ENCODE measurements at places on chromosomes 7 and 10. TPM values are rescaled to one million over a fixed set of nuclear protein-coding genes. Genes with fewer than 3 reads are reported as not detected.

GRCh38 chr10:48507933-48508790 is 96.7 kb downstream of the ARHGAP22 start:
- DNase-seq, result no peak

DNA sequence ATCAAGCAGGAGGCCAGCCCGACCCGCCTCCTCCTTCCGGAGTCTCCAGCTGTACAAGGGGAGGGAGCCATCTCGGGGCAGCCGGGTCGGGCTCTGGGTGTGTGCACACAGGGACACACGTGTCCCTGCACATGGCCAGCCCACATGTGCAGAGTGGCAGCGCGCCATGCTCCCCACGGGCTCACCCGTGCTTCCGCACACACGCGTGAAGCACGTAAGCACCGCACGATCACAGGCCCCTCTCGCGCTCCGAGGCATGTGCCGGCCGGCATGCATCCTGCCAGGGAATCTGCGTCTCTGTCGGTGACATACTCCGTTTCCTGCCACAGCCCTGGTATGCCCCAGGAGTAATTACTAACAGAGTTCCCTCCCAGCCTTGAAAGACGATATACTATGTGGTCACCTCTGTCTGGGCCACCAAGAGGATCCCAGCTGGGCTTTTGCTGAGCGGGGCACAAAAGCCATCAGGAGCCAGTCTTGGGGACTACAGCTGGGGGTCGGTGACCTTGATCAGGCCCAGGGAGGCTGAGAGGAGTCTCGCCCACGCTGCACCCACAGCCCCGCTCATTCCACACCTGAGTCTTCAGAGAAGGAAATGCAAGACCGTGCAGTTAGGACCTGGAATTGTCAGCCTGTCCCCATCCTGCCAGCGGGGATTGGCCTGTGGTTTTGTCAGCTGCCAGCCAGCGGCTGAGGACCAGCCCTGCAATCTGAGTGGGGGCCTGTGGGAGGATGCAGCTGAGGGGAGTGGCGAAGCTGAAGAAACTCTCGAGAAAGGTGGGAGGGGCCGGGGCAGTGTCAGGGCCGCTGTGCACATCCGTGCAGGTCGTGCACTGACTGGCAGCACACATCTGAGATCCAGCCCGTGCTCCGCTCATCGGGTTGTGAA is 11.0 kb upstream of the LFNG start:
- no peak for DNase-seq

GRCh38 chr10:33623669-33624068 is 289.2 kb upstream of the NRP1 start:
- no peak for DNase-seq

SPDYE2B gene
- total RNA-seq, result not detected

- DNase-seq, result no peak
These were observed 161.9 kb downstream of the KIAA1217 start for GRCh38 chr10:24370877-24371276.

- no peak for DNase-seq
These were observed 13.3 kb upstream of the DAGLB start for GRCh38 chr7:6460990-6461584.

- no peak for DNase-seq
These were observed 47.0 kb downstream of the THSD7A start for GRCh38 chr7:11784769-11785536.

TSPAN33 gene
- total RNA-seq, result 4.1 TPM

GRCh38 chr10:63436225-63436624 is 29.6 kb downstream of the JMJD1C start:
- DNase-seq, result no peak

GRCh38 chr10:73262105-73262730 is 9.8 kb upstream of the MRPS16 start:
- DNase-seq, result no peak

GRCh38 chr7:154652564-154652963 is 350.4 kb downstream of the PAXIP1 start:
- DNase-seq, result no peak

TRIL gene
- total RNA-seq, result 17.5 TPM

DNA sequence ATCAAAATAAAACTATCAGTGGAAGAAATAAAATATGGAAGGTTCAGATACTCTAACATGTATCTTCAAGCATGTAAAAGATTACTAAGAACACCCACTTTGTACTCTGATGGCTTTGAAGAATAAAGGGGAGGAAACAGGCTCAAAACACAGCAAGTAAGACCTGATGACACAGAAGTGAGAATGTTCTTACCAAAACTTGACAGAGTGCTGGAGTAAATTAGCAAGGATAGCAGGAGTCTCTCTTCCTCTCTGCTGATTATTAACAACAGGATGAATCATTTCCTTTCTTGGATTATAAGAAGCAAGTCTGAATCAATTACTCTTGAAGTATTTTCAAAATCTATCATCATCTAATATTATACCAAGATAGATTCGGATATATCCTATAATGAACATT is 47.5 kb downstream of the GLI3 start:
- DNase-seq, result no peak

SLC26A5 gene
- total RNA-seq, result not detected

DNA sequence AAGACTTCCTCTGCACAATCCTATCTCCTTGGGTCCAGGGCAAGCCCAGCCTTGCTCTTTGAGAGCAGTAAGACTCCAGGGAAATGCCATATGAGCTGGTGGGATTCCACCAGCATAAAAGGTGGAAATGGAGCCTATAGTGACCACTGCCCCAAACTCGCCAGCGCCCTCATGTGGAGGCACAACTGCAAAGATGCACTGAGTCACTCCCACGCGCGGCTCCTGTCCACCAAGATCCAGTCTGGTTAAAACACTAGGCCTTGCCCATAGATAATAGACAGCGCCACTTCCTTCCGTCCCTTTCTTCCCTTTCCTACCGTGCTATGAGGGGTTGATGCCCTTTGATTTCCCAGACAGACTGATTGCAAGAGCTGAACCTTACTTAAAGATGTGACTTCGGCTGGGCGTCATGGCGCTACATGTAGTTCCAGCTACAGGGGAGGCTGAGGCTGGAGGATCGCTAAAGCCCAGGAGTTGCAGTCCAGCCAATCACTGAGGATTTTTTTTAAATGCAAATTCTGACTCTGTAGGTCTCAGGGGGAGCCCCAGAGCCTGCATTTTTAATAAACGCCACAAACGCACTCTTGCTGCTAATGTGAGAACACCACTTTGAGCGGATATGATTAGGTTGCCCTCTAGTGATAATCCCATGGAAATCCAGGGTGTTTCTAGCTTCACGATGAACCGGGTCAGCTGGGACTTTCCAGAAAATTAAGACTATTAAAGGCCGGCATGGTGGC is 136.5 kb downstream of the EPC1 start:
- no peak for DNase-seq

- peak; percentile 74 for DNase-seq
These were observed 94.0 kb upstream of the ZMIZ1 start for GRCh38 chr10:78974617-78975317.

DNA sequence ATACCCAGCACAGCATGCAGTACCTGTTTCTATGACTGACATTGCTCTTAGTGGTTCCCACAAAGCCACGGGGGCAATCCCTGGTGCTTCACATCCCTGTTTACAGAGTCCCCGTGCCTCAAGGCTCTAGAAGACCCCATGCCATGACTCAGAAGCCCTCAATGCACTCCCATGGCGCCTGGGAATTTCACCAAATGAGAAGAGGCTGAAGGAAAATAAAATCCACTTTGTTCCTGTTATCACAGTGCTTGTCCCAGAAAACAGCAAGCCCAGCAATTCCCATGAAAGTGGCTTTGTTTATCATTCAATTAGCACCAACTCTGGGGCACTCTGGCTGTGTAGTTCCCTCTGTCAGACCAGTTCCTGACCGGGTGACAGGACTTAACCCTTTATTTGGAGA is 268.3 kb downstream of the TNS3 start:
- no peak for DNase-seq

DNA sequence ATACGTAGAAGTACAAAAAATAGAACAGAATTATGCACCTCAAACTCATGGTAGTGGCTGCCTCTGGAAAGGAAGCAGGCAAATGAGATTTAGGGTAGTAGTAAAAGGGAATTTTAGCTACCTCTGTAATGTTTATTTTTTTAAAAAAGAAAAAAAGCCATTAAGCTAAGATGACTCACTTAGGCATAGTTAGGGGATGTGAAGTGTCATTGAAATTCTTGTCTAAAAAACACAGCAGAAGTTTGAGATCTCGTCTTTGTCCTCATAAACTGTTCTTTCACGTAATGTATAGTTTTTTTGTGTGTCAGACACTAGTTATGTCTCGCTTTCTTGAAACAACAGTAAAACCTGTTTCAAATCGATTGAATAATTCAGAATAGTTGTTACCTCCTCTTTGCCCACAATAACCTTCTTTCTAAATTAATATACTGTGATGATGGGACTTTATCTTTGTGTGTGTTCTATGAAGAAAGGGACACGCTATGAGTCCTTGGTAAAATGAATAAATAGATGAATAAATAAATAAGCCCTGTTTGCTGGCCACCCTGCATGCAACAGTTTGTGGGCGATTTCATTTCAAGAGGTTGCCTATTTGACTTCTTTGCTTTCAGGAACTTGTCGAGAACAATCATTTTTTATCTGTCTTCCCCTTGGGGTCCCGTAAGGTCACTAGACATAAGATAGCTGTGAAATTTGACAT is 14.5 kb upstream of the FBXW4 start:
- DNase-seq, result no peak

OPALIN gene
- not detected for total RNA-seq

TEX36 gene
- 0.41 TPM for total RNA-seq

GJD4 gene
- total RNA-seq, result not detected

DNA sequence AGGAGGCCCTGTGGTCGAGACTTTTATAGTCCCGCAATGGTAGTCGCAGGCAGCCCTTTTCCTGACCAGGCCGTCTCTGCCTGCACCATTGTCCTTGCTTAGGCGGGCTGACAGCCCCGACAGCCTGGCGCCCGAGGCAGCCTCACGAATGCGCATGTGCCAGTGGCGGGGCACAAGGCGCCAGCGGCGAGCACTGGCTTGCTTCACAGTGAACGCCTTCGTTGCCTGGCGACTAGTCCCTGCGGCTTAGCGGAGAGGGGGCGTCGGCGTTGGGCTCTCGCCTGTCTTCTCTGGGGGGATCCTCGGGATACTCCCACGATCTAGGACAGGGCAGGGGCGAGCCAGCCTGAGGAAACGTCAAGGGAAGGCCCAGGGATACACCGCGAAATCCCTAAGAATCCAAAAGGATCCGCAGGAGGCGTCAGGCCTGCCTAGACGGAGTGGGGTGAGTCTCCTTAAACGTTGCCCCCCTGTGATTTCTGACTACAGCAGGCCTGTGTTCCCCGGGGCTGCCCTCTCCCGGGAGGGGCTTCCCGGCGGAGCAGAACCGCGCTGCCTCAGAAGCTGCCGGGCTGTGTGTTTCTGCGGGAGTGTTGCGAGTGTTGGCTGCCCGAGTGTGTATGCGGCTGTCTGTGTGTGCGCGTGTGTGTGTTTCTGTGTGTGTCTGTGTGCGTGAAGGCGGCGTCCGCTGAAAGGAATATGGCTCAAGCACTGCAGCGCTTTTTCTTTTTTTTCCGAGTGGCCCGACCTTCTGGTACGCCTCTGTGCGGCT is 20.5 kb upstream of the ZNF273 start:
- peak; percentile 55 for DNase-seq

DNA sequence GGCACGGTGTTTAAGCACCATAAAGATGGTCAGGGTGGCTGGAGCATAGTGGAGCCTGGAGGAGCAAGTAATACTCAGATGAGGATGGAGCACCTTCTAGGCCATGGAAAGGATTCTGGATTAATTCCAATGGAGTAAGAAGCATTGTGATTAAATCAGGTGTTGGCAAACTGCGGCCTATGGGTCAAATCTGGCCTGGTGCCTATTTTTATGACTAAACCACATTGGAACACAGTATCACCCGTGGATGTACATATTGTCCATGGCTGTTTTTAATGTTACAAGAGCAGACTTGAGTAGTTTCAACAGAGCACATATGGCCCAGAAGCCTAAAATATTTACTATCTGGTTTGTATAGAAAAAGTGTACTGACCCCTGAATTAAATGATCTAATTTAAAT is 49.9 kb upstream of the TMEM248 start:
- DNase-seq, result no peak

LRRN3 gene
- total RNA-seq, result 153 TPM

- DNase-seq, result no peak
These were observed 4.6 kb downstream of the POLM start for GRCh38 chr7:44077681-44078091.

- DNase-seq, result no peak
These were observed 150.7 kb upstream of the RSU1 start for GRCh38 chr10:16967866-16968415.

GIMAP8 gene
- 1.6 TPM for total RNA-seq

DNA sequence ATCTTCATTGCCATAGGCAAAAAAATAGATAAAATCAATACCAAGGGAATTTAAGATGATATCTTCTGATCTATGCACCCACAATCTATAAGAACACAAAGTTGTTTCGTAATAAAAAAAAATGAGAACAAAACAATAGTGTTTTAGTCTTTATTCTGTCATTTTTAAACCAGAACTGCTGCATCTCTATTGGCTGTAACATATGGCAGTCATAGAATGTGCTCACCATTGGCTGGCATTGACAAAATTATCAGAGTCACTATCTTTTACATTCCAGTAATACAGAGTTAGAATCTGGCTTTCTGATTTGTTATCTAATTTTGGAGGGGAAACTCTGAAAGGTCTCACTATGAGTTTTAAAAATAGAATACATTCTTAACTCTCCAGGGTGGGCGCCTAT is 138.6 kb upstream of the CCDC6 start:
- DNase-seq, result no peak

- no peak for DNase-seq
These were observed 291.8 kb downstream of the CRPPA start for GRCh38 chr7:16129431-16130110.

- no peak for DNase-seq
These were observed 5.5 kb downstream of the ZNF775 start for GRCh38 chr7:150384406-150385301.

DNA sequence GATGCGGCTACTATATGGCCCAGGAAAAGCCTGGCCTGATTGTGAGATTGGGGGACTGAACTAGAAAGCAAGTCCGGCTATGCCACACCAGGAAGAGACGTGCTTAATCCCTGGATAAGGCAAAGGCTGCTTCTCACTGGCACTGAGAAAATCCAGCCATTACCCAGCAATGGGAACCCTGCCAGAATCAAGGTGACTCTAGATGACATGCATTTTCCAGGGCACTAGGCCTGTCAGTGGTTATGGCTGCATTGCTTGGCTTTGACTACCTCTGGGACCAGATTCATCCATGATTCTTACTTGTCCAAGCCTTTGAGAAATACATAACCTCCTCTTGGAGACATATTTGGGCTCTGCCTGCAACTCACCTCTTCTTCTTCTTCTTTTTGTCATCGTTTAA is 317.2 kb downstream of the GRID1 start:
- DNase-seq, result no peak

MOGAT3 gene
- not detected for total RNA-seq

GRCh38 chr10:123514996-123515395 is 151.2 kb upstream of the GPR26 start:
- no peak for DNase-seq

DLX6 gene
- 4.1 TPM for total RNA-seq

DNA sequence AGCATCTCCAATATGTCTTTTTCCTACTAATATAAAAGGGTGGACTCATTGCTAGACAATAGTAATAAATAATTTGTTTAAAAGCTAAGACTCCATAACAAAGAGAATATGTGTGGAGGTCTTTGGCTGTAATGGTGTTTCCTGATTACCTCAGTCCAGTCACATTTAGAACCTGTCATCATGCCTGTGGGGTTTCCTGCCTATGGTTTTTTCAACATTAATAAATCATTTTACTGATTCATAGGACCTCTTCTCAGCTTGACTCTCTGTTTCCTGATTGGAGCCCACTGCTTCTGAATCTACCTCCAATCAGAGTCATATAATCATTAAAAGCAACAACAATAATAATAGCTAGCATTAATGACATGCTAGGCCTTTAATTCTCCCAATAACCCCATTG is 52.4 kb upstream of the GNAI1 start:
- no peak for DNase-seq
